ENCODE measurements at places on chromosomes 6 and 20. TPM values are rescaled to one million over a fixed set of nuclear protein-coding genes. Genes with fewer than 3 reads are reported as not detected.

RNF217 gene
- total RNA-seq: 79.5 TPM

BEND6 gene
- 5.5 TPM for total RNA-seq

TAF8 gene
- total RNA-seq: 24.2 TPM

SEL1L2 gene
- 6.3 TPM for total RNA-seq

DDX39B gene
- 270 TPM for total RNA-seq

COX7A2 gene
- 312 TPM for total RNA-seq

PLAGL1 gene
- 101 TPM for total RNA-seq

All from aorta (tissue), 5 donors.